ENCODE measurements at places on chromosomes 6 and 20. TPM values are rescaled to one million over a fixed set of nuclear protein-coding genes. Genes with fewer than 3 reads are reported as not detected.

DNA sequence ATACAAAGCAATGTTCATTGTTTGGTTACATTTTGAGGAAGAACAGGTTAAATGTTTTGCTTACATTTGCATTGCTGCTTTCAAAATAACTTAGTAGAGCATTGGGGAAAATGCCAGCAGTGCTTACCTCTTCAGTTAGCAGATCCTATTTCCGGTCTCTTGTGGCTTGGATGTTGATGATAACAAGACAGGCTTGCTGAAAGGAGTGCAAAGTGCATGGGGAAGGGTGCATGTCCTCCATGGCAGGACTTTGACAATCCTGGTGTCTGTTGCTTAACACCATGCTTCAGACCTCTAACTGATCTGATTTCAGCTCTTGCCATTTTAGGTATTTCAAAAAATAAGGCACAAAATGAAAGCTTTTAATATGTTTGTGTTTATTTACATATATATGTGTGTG, 21.1 kb downstream of the TPD52L1 start:
- no peak for DNase-seq

DNA sequence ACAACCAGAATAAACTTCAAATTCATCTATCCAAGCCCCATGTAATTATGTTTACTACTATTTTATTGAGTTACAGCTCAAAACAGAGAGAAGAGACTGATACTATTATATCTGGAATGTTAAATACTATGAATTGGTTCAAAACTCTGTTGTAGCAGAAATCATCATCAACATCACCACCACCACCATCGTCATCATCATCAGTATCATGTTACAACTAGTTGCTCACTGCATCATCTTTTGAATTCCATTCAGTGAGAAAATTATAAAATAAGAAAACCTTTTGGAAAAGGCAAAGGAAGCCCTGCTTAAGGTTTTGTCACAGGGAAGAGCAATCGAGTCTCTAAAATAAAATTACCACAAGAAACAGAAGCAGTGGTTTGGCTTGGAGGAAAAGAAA, 36.2 kb upstream of the THEMIS start:
- no peak for DNase-seq

APOM gene
- total RNA-seq = 1.9 TPM

GRCh38 chr20:31849306-31849930, 4.0 kb upstream of the FOXS1 start:
- no peak for DNase-seq

DNA sequence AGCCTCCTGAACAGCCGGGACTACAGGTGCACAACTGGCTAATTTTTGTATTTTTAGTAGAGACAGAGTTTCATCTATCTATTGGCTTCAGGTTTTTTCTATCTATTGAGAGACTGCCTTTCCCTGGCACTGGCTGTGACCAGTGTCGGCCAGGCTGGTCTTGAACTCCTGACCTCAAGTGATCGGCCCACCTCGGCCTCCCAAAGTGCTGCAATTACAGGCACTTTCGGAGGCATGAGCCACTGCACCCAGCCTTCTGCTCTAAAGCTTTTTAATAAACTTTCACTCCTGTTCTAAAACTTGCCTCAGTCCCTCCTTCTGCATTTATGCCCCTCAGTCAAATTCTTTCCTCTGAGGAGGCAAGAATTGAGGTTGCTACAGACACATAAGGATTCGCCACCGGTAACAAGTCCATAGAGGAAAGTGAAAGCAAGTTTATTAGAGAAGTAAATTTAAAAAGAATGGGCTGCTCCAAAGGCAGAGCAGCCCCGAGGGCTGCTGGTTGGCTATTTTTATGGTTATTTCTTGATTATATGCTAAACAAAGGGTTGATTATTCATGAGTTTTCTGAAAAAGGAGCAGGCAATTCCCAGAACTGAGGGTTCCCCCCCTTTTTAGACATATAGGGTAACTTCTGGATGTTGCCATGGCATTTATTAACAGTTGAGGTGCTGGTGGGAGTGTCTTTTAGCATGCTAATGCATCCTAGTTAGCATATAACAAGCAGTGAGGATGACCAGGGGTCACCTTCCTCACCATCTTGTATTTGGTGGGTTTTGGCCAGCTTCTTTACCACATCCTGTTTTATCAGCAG, 44.8 kb upstream of the RNGTT start:
- no peak for DNase-seq

- DNase-seq = no peak
These were observed 95.8 kb downstream of the RNF182 start for GRCh38 chr6:14020551-14020950.

DNA sequence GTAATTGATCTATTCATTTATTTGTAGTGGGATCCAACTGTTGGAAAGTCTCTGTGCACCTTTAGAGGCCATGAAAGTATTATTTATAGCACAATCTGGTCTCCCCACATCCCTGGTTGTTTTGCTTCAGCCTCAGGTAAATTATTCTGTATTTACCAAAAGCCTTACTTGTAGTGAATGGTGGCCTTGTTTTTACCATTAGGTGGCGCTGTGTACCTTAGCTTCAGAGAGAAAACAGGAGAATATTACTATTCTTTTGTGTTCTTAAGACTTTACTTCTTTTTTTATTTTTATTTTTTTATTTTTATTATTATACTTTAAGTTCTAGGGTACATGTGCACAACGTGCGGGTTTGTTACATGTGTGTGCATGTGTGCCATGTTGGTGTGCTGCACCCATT, 23.7 kb downstream of the PEX7 start:
- no peak for DNase-seq

GRCh38 chr20:62230276-62230675, 8.0 kb upstream of the OSBPL2 start:
- no peak for DNase-seq

DNA sequence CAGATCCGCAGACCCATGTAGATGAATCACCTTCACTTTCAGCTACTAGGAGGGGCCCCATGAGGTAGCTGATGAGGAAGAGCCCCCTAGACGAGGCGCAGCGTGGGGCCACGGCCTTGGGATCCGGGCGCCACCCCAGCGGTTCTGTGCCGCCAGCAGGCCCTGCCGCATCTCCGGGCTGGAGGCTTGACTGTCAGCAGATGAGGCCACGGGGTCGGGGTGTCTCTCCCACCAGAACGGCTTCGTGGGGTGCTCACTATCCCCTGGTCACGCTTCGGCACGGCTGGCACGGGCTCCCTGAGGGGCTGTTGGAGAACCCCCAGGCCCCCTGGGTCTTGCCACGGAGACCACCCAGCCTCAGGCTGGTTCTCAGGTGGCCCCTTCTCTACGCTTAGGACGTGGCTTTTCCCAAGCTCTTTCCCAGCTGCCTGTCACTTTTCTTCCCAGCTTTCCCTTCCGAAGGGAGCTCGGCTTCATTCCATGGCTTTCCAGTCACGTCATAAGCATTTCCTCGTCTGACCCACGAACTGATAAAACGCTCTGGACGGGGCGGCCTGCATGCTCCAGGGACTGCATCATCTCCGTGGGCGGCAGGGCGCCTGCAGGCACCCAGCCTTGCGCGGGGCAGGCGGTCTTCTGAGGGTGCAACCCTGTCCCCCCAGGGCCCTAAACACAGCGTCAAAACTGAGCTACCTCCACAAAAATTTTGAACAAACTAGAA, 85.9 kb downstream of the THBS2 start:
- peak; percentile 77 for DNase-seq

DNA sequence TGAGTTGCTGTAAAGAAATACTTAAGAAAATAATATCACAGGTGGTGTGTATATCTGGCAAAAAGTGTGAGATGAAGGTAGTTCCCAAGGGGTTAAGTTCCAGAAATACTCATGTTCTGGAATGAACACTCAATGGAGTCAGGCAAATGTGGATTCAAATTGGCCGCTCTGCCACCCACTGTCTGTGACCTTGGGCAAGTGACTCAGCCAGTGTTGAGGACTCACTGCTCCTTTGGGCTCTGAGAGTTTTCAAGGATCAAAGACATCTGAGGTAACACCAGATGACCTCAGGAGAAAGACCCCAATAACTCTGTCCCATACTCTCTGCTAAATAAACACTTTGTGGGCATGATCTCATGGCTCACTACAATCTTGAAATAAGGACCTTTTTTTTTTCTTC, 59.2 kb upstream of the EYA2 start:
- no peak for DNase-seq

Measured in Right ventricle myocardium superior (tissue), 1 donor.